Putamen (tissue), 1 donor: ENCODE measurements at places on chromosomes 2 and 18.

DNA sequence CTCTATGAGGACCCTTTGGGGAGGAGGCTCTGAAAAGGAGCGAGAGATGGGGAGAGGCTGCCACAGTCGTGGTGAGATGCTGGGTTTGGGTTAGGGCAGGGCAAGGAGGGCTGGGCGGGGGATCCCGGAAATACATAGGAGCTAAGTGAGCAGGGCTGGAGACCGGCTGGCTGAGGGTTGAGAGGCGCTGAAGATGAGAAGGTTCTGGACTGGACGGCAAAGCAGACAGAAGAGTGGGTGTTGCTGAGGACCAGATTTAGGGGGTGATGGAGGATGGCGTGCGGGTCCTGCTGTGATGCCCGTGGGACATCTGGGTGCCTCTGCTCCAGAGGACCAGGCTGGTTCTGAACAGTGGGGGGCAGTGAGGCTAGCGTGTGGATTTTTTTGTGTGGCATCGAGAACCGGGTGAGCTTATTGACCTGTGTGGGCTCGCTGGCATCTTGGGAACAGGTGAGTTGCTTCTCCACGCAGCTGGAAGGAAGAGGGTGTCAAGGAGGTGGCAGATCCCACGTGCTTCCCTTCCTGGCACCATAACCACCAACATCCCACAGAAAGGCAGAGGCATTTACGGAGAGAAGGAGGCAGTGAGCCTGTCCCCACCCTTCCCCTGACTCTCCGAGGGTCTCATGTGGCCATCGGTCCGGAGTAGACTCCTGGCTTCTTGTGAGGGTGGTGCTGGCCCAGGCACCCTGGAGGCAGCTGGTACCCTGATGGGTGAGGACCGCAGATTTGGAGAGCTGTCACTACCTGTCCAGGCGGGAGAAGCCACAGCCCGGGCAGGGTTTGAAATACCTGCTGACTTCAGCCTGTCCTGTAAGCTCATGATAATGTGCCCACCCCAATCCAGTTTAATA, 70.3 kb downstream of the ASB1 start:
- no peak for DNase-seq

GRCh38 chr18:31102025-31102684, at the start of gene DSC2:
Gene DSC2, minus strand, starts transcription at chr18:31102421. Its CDS starts 450 bp downstream, at chr18:31101971.
- DNase-seq, result no peak

DNA sequence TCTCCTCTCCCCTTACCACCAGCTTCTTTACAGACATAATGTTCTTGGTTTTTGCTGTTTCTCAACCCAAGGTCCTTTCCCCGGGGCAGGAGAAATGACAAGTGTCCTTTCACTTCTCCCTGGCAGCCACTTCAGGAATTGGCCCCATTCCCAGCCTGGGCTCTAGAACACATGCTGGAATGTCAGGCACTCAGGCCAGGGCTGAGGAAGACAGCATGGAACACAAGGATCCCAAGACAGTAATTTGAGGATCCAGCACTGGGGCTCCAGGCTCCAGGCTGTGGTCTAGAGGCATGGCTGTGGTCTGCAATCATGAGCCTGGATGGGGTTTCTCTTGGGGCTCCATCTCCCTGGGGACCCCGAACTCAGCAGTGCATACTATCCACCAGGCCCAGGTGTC, 201.4 kb downstream of the CELF4 start:
- no peak for DNase-seq

DNA sequence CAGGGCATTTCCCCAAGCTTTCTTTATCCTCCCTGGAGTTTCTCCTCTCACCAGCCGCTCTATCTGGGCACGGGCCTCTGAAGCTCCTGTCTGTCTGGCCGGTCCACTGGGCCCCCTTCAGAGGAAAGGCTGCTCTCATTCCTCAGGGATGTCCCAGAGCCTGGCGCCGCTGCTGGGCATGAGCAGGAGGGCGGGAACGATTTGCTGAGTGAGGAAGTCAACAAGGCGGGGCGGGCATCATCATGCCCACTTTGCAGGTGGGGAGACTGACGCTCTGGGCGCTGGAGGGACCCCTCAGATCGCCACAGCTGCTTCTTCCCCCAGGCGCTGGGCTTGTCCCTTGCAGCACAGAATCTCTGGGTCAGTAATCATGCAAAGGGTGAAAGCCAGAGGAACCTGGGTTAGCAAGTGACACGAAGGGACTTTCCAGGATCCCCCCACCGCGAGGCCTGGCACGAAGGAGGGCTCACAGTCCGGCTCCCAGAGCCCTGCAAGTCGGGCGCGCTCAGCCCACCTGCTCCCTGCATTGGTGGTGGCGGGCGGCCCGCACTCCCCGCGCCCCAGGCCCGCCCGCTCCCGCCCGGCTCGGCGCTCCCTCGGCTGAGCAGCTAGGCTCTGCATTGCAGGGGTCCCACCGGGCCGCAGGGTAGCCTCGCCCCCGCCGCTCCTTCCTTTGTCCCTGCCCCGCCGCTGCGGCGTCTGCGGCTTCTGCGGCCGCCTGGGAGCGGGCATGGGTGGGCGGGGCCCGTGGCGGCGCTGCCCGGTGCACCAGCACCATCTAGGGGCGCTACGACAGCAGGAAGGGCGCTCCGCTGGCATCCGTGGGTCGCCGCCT, 157.8 kb downstream of the CYRIA start:
- peak; percentile 16 for DNase-seq
